Activated naive CD4-positive, alpha-beta T cell treated with anti-CD3 and anti-CD28 coated beads for 36 hours (primary cell): ENCODE measurements at places on chromosomes 5 and 9.

- DNase-seq = peak; percentile 64
Observed at GRCh38 chr5:95861864-95862561, 39.5 kb upstream of the GLRX start.

DNA sequence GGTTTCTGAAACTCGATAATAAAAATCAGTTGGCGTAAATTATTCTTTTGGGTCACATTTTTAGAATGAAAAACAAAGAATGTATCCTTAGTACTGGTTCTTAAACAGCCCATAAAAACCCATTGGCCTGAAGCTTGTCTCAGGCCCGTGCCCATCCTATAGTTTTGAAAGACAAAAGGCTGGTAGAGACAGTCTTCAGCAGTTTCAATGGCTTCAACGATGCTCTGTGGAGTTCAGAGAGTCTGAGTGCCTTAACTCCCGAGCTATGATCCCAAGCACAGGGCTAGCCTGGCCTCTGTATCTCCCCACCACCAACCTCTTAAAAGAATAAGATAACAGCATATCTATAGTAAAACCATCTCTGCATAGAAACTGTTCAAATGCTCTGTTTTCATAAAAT lies 595.0 kb downstream of the CDH12 start:
- no peak for DNase-seq

GRCh38 chr9:15295761-15296405 lies 11.1 kb downstream of the TTC39B start:
- DNase-seq = peak; percentile 40

DNA sequence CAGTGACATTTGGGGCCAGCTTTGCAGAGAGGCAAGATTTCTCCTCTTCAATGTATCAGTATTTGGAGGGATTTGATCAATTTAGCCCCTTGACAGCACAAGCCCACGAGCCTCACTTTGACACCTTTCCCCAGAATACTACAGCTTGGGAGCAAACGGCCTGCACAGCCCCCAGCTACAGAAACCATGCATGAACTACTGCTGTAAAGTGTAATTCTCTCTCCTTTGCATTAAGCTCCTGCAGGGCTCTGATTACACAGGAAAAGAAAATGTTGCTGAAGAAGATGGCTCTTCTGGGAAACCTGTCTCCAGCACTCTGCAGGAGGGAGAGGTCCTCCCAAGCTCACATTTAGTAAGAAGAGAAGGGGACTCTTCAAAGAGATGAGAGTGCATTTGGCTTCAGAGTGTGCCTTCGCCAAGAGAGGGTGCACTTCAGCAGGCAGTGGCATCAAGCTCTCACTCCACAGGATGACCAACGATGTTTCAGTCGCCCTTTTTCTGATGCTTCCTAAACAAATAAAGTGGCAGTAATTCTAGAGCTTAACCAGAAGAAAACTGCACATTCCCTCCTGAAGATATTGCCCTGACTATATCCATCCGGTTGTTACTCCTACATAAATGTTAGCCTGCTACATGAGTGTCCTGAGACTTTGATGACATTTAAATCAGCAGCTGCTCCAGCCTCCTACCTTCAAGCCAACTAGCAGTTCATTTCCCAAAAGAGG lies 272.2 kb downstream of the AUH start:
- DNase-seq = peak; percentile 62

GRCh38 chr9:100126423-100126822 lies 27.4 kb downstream of the INVS start:
- no peak for DNase-seq

DNA sequence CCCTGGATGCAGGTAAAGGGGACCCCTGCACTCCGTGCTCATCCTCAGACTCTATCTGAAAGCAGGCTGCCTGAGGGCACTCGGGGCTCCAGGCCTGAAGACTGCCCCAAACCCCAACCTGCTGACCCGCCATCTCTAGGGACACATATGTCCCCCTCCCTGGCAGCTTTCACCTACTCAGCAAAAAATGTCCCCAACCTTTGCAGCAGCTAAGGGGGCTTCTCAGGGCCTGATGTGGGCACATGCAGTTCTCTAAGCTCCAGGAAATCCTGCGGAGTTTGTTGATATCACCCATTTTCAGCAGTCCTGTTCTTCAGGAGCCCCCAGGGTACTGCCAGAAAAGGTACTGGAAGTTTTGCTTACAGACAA lies 2.2 kb upstream of the DPH7 start:
- DNase-seq = no peak

GRCh38 chr9:93642961-93643360 lies 66.6 kb downstream of the PHF2 start:
- DNase-seq = no peak

- peak; percentile 87 for DNase-seq
Observed at GRCh38 chr9:77475641-77476473, 172.3 kb downstream of the GNA14 start.

- DNase-seq = no peak
Observed at GRCh38 chr5:175003531-175003930, 279.1 kb downstream of the MSX2 start.

GRCh38 chr5:91382530-91383026 lies 539 bp downstream of the ARRDC3 start:
- peak; percentile 49 for DNase-seq

GRCh38 chr9:84339503-84339902 lies 1.1 kb downstream of the SLC28A3 start:
- no peak for DNase-seq

- no peak for DNase-seq
Observed at GRCh38 chr5:88670461-88670860, 212.5 kb downstream of the MEF2C start.

DNA sequence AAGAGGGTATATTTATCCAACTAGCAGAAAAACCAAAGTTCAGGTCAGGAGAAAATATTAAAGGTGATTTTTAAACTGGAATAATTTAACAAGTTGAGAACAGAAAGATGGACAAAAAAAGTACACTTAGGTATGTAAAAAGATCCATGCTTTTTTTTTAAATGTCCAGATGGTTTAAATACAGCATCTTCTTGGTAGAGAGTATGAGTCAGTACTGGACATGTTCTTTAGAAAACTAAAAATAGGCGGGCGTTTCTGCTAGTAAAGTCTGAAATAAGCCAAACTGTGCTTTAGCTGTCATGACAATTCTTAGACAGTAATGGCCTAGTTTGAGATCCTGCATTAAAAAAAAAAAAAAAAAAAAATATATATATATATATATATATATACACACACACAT lies 255.9 kb upstream of the ST8SIA4 start:
- no peak for DNase-seq

DNA sequence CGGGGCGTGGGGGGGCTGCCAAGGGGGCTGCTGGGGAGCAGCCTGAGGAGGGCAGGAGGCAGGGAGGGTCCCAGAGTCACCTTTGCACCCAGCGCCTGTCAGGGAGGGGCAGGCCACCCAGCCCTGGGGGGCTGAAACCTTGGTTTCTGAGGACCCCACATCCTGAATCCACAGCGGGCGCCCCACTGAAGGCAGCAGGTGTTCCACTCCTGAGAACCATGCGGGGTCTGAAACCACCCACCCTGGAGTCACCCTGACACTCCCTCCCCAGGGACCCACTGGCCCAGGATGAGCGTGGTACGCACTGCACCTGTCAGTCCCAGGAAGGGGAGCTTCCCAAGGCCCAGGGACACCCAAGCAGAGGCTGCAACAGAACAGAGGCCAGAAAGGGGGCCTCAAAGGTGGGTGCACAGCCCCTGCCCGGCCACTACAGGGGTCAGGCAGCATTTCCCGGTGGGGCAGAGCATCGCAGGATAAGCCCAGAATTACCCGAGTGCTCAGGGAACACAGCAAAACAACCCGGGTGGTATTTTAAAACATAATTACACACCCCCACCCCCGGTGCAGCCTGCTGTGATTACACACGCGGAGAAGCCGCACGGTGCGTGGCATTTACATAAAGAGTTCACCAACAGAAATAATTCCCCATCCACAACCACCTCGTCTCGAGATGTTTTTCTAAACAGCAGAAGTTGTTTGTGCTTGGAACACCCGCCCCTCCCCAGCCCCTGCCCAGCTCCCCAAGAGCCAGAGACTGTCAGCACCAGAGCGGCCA lies 57.3 kb upstream of the UBAC1 start:
- DNase-seq = no peak

- DNase-seq = no peak
Observed at GRCh38 chr9:14906644-14907359, 3.4 kb downstream of the FREM1 start.

DNA sequence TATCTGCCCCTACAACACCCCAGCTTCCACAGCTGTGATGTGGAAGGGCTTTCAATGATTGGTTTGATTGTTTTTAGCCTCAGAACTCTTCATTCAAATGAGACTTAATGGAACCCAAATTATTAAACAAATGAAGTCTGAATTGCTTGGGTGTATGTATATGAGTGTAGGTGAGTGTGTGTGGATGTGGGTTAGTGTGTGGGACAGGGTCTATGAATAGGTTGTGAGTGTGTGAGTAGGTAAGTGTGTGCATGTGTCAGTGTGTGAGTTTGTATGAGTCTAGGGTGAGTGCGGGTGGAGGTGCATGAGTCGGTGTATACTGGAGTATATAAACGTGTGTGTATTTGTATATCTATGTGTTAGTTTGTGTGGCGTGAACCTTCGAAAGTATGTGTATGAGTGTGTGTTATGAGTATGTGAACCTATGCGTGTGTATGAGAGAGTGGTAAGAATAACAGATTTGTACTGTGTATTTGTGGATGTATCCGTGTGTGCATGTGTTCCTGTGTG lies 26.9 kb downstream of the COL15A1 start:
- no peak for DNase-seq

- no peak for DNase-seq
Observed at GRCh38 chr5:83512061-83512745, 40.7 kb downstream of the VCAN start.

- no peak for DNase-seq
Observed at GRCh38 chr5:113813466-113813865, 300.0 kb downstream of the YTHDC2 start.

DNA sequence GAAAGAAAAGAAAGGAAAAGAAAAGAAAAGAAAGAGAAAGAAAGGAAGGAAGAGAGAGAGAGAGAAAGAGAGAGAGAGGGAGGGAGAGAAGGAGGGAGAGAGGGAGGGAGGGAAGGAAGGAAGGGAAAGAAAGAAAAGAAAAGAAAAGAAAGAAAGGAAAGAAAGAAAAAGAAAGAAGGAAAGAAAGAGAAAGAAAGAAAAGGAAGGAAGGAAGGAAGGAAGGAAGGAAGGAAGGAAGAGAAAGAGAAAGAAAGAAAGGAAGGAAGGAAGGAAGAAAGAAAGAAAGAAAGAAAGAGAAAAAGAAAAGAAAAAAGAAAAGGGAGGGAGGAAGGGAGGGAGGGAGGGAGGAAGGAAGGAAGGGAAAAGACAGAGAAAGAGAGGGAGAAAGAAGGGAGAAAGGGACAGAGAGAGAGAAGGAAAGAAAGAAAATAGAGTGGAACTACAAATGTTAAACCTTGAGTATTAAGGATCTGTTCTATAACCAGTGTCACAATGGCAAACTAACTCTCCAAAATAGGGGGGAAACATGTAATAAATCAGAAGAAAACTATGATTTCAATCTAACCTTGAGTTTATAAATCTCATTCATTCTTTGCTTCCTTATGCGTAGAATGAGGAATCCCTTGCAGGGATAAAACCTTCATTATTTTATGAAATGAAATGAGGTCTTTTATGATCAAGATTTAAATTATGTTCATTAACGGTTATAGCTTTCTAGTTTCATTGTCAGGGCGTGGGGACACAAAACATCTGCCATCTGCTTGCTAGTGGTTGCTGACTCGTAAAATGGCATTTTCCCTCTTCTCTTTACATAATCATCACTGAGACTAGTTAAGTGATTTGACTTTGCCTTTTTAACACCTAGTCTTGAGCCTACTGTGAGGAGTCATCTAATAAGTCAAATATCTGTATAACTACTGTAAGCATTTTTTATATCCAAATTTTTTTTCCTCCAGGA lies 40.7 kb upstream of the RAD23B start:
- DNase-seq = peak; percentile 48

DNA sequence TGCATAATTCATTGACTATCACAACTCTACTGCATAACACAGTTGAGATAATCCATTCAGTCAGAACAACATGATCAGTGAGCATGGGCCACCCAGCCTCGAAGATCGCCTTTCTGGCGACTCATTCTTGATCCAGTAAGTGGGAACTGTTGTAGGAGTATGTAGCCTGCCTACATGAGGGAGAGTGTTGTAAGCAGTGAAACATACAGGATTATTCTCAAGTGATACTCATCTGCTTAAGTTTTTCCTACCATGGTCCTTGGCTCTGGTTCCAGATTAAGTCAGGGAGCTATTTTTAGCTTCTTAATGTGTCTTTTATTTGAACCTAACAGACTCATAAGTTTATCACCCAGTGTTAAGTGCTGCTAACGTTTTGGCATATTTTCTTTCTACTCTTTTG lies 44.0 kb downstream of the TNPO1 start:
- DNase-seq = no peak

GRCh38 chr9:122350577-122351355 lies 20.1 kb upstream of the PTGS1 start:
- DNase-seq = peak; percentile 82

DNA sequence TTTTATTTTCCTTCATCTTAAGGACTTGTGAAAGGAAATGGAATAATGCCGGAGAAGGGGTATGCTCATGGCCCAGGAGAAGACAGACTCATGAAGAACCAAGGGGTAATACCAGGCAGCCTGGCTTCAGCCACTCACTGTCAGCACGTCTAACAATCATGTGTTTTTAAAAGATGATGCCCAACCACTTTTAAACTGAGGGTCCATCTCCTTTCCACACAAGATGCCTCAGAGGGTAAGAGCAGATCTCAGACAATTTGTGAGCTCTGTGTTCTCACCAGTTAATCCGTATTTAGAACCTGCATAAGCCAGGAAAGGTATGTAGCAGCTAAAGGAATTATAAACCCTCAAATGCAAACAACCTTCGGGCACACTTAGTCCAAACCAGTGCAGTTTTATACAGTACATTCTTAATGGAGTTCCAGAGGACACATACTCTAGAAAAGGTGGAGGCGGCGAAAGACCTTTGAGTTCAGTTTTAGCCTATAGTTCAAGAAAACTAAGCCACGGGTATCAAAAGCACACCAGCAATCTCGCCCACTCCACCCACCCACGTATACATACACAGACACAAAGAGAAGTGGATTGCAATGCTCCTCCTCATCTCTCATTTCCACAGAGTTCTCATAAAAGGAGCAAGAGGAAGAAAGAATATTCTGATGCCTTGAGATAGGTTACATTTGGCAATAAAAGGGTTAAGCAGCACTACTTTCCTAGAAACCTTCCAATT lies 2.6 kb downstream of the DIAPH1 start:
- no peak for DNase-seq

- DNase-seq = no peak
Observed at GRCh38 chr5:77156379-77156778, 54.1 kb upstream of the PDE8B start.

- no peak for DNase-seq
Observed at GRCh38 chr9:34591917-34592866, 2.7 kb upstream of the CNTFR start.

GRCh38 chr5:102733534-102733933 lies 21.6 kb upstream of the PAM start:
- no peak for DNase-seq

DNA sequence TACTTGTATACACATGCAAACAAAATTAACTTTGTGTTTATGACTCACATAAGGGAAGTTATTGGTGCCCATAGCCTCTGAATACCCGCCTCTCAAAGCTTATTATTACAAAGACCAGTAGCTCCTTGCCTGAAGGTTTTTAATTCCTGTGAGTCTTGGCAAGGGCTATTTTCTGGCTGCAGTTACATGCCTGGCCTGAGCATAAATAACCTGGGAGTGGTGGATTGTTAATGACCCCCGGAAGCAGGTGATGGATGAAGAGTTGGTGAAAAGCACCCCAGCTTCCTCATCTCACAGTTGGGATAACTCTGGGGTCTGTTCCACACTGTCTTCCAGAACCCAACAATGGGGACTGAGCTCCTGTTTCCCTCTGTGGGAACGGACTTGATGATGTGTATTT lies 594.5 kb downstream of the PDE4D start:
- DNase-seq = no peak
